ENCODE measurements at places on chromosomes 13 and 19.

- DNase-seq: no peak
Measured at GRCh38 chr19:12750851-12751250, 740 bp upstream of the BEST2 start.

- DNase-seq: no peak
Measured at GRCh38 chr13:53343361-53343744, 314.7 kb downstream of the OLFM4 start.

- DNase-seq: no peak
Measured at GRCh38 chr13:22240716-22241115, 569.8 kb downstream of the FGF9 start.

- no peak for DNase-seq
Measured at GRCh38 chr13:43044720-43045301, 21.4 kb downstream of the DNAJC15 start.

GRCh38 chr13:31011901-31012654 lies 79.6 kb downstream of the TEX26 start:
- DNase-seq: no peak

Measured in omental fat pad (tissue), 4 donors.